ENCODE measurements at places on chromosomes 12 and 14. TPM values are rescaled to one million over a fixed set of nuclear protein-coding genes. Genes with fewer than 3 reads are reported as not detected.

The CD69 gene
- polyA plus RNA-seq, result not detected

- DNase-seq, result no peak
These were observed 8.3 kb downstream of the RNASE6 start for GRCh38 chr14:20789230-20789813.

The AQP6 gene
- polyA plus RNA-seq, result not detected

The TSFM gene
- polyA plus RNA-seq, result 46.8 TPM

All from hepatocyte (in vitro differentiated cells).